NCI-H2171 (cell line): ENCODE measurements at places on chromosomes 13 and 19.
A peak's percentile ranks its signal among the peaks of the same experiment; 100 is the strongest.

DNA sequence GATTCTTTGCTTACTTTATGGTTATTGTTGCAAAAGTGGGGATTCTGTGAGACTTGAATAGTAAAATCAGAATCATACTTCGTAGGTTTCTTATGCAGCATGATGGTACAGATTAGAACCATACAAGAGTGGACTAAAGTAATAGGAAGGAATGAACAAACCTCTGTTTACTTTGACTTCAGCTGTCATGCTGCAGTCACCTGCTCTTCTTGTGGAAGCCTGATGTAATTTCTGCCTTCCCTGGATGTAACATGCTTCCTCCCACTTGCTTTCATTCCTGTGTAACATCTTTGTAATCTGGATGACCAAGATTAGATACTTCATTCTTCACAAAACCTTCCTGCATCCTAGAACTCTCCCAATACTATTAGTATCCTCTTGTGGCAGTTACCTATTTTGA lies 235.0 kb downstream of the PCCA start:
- no peak for DNase-seq

GRCh38 chr19:46723023-46723461 lies 6.1 kb upstream of the PRKD2 start:
- no peak for DNase-seq

DNA sequence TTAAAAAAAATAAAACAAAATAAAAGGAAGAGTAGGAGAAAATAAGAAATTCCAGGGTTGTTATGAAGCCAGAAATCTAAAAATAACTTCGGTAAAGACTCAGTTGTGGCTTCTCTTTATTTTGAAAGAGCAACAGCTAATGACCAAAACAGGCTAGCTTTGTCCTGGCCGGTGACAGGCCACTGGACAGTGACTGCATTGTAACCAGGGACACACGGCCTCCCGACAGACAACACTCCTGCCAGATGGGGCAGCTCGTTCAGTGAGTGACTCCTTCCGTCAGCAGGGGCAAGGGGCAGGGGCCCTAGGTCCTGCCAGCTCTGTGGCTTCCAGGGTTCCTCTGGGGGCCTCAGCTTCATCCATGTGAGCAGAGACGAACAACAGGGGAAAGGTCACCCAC lies 173.4 kb downstream of the KATNAL1 start:
- DNase-seq: no peak

GRCh38 chr13:24035411-24035810 lies 125.1 kb upstream of the SPATA13 start:
- DNase-seq: no peak

GRCh38 chr19:10166046-10166445 lies 28.7 kb downstream of the DNMT1 start:
- no peak for DNase-seq

GRCh38 chr13:39272994-39273393 lies 234.7 kb downstream of the NHLRC3 start:
- DNase-seq: no peak

DNA sequence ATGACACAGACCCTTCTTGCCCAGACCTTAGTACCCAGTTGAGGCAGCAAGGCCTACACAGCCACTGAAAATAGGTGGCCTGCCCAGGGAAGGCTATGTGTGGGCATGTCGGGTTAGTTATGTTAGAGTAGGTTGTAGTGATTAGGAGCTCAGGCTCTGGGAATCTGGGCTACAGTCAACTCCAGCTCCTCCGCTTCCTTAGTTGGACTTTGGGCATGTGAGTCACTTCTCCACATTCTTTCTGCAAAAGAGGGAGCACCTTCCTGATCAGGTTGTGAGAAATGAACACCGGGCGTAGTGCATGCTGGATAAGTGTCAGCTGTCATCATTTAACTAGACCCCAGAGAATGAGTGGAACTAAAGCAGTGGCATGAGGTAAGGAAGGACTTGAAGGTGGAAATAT lies 64.8 kb downstream of the ARHGAP35 start:
- DNase-seq: no peak

- no peak for DNase-seq
These were observed 731.0 kb downstream of the SLITRK6 start for GRCh38 chr13:85068231-85068630.

DNA sequence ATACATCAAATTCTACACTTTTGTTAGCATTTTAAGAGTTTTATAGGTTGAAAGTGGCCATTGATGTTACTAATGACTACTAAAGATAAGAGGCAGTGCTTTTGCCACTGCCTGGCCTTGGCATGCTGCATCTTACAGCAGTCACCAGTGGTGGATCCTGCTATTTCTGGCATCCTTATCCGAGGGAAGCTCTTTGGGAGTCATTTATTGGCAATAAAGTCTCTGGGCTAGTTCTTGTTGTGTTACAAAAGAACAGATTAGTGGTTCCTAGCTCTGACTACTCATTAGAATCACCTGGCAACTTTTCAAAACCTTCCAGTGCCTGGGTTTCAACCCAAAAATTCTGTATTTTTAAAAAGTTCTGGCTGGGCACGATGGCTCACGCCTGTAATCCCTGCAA lies 94.5 kb downstream of the ZMYM2 start:
- no peak for DNase-seq

DNA sequence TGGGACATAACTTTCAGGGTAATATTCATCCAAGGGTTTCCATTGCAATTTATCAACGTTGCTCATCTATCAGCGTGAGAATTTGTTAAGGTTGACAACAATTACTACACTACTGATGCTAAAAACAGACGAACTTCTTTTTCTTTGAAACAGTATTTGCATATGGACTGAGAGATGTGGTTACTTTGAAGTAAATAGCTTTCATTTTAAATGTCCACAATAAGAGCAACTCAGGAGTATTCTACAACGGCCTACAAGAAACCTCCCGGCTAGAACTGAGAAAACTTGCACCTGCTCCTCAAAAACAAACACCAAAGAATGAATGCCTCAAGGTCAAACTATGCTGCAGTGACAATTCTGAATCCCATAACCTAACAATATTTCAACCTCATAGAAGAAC lies 238.4 kb downstream of the IRS2 start:
- DNase-seq: no peak

- no peak for DNase-seq
These were observed 6.5 kb downstream of the UNC13A start for GRCh38 chr19:17681505-17682125.

- DNase-seq: no peak
These were observed at the start of gene CCDC194 for GRCh38 chr19:17393914-17394313. CCDC194 (minus strand) TSS chr19:17394196; CDS start chr19:17394158, 38 bp downstream.

DNA sequence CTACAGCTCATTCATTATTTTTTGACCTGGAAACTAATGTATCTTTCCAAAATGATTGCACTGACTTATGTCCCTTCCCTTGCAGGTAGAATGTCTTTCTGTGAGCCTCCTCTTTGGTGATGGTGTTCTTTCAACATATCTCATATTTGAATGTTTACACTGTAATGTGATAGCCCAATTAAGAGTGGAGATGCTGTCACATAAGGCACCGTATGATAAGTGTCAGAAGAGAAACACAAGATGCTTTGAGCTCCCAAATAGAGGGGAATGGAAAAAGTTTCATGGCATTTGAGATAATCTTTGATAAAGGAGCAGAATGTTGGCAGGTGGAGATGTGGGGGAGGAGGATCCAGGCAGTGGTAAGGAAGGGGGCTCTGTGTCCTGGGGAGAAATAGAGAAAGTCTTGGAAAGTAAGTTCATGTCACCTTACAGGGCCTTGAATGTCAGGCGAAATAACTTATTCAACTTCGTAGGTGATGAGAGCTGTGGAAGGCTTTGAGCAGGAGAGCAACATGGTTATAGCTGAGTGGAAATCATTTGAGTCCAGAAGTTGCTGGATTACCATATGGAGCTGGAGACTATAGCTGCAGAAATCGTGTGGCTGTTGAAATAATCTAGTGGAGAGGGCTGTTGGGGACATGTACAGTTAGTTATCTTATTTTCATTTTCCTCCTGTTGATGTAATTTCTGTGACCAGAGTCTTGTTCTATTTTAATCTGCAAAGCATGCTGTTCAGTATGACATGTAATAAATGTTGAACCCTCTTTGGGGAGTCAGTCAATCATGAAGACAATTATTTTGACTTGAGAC lies 10.3 kb upstream of the RNF113B start:
- DNase-seq: peak; percentile 43

- peak; percentile 76 for DNase-seq
These were observed 659 bp downstream of the ERF start for GRCh38 chr19:42254089-42254849.

GRCh38 chr19:31575846-31576335 lies 226.7 kb upstream of the TSHZ3 start:
- DNase-seq: no peak

GRCh38 chr19:10662384-10663251 lies 8.5 kb downstream of the ILF3 start:
- DNase-seq: no peak

DNA sequence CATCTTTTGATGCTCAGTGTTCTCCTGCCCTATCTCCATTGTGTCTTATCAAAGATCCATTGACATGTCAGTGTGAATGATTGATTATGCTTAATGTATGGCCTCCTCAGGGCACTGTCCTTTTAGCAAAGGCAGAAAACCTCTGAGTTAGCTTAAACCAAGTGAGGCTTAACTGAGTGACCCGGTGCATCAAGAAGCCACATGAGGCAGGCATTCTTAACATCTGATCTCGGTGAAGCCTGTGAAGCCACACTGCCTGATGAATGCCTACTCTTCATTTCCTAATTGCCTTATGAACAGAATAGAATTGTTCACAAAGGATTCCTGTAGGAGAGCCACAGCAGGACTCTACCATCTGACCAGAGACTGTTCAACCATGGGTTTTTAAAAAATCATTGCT lies 168.1 kb upstream of the SOX21 start:
- DNase-seq: no peak

DNA sequence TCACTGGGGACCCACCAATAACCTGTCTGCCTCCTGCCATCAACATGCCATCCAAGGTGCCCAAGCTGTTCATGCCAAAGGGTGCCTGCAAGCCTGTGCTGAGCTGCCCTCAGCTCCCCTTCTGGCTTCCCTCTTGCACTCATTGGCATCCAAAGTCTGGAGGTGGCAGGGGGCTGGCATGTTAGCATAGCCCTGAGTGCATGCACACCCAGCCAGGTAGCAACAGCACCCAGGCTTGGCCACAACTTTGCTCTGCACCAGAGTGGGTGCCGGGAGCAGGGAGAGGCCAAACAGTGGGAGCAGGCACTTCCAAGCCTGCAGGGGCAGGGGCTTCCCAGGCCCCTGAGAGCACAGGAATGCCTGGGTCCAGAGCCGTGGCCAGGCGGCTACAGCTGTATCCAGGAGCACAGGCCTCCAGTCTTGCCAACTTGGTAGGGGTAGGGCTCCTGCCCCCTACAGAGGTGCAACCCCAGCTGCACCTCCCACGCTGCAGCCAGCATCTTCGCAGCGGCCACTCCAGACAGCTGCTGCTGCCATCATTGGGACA lies 26.1 kb upstream of the TBC1D4 start:
- DNase-seq: no peak

DNA sequence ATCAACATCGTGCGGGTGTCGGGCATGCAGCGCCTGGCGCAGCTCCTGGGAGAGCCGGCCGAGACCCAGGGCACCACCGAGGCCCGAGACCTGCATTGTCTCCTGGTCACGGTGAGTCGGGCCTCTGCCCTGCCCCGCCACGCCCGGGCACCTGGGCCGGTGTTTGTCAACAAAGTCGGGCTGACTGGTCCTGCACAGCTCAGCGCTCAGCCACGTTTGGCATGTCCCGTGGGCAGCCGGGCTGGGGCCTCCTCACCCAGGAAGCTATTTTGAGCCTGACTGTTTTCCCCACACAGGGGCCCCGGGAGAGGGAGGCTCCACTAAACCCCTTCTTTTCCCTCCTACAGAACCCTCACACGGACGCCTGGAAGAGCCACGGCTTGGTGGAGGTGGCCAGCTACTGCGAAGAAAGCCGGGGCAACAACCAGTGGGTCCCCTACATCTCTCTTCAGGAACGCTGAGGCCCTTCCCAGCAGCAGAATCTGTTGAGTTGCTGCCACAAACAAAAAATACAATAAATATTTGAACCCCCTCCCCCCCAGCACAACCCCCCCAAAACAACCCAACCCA lies 1.3 kb downstream of the GADD45B start:
- no peak for DNase-seq

- no peak for DNase-seq
These were observed 793.0 kb downstream of the OLFM4 start for GRCh38 chr13:53821632-53822031.

GRCh38 chr13:99506634-99507033 lies 5.4 kb downstream of the TM9SF2 start:
- DNase-seq: no peak

GRCh38 chr13:42064966-42065365 lies 16.5 kb downstream of the DGKH start:
- no peak for DNase-seq

- DNase-seq: no peak
These were observed 73.4 kb downstream of the SOX1 start for GRCh38 chr13:112140366-112140765.
